ENCODE measurements at places on chromosomes 6 and 20.

DNA sequence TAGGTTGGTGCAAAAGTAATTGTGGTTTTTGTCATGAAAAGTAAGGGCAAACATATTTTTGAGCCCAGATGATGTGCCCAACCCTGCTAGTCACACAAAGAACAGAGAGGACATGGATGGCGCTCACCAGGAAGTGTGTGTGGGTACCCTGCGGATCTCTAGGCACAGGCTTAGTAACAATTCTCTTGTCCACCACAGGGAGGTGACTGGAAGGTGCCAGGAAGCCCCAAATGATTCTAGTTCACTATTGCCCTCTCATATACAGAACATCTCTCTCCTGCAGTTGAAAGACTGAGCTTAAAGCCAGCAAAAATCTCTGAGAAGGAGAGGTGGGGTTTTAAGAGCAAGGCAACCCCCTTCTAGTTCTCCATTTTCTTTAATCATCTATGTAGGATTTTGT lies 272.1 kb upstream of the TAB2 start:
- DNase-seq: peak; percentile 22

DNA sequence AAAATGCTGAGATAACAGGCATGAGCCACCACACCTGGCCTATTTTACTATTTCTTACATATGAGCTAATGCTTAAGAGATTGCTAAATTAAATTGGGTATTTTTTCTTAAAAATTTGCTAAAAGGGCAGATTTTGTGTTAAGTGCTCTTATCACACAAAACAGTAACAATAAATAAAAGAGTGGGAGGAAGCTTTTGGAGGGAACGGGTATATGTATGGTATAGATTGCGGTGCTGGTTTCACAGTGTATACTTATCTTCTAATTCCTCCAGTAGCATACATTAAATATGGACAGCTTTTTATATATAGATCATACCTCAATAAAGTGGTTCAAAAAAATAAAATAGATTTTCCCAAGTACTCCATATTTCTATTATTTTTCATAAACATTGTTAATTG lies 39.4 kb upstream of the FABP7 start:
- DNase-seq: no peak

DNA sequence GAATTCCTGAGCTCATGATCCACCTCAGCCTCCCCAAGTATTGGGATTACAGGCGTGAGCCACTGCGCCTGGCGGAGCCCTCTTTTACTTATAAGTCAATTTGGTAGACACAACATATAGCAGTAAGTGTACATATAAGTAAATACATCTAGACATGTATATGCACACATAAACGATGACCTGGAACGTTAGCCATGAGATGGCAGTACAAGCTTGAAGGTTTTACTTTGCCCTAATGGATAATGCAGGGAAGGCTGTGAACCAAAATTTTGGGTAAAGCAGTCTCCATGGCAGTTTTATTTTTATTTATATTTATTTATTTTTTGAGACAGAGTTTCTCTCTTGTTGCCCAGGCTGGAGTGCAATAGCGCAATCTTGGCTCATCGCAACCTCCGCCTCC lies 2.4 kb upstream of the GNMT start:
- no peak for DNase-seq

DNA sequence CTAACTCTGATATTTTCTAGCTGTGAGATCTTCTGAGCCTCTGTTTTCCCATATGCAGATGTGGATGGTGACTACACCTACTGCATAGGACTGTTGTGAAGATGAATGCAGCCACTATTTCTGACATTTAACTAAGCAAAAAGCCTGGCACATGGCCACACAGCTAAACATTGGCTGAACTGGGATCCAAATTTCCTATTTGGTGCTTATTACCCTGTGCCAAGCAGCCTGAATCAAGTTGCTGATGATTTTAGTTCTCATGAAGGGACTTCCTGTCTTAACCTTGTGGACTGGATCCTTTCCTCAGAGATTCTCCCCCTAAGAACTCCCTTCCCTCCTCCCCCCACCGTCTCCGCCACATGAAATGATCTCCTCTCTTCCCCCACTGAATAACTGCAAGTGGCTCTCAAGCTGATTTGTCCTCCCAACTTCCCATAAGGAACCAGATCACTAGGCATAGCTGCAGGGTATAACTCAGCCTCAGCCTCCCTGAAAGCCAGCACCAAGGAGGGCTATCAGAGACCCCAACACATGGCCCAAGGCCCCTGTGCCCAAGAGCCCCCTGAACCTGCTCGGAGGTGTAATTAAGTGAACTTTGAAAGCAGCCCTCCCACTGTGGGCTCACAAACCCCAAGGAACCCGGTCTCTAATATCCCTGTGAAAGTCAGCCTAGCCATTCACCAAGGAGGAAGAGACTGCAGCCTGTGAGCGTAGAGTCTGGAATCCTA lies 55.7 kb downstream of the MAFB start:
- DNase-seq: no peak

- no peak for DNase-seq
Measured at GRCh38 chr20:43825051-43825402, 89.6 kb upstream of the TOX2 start.

GRCh38 chr6:170269846-170270541 lies 20.9 kb downstream of the DLL1 start:
- no peak for DNase-seq

Data from suppressor macrophage treated with lipopolysaccharide for 1 hour (primary cell).